RCC 7860 (cell line): ENCODE measurements at places on chromosomes 5 and 9.

GRCh38 chr5:135743181-135743580, 91.3 kb upstream of the SLC25A48 start:
- DNase-seq, result no peak

- DNase-seq, result no peak
Observed at GRCh38 chr9:107336718-107337360, 53.8 kb downstream of the RAD23B start.

GRCh38 chr5:96537386-96537785, 104.3 kb upstream of the PCSK1 start:
- peak; percentile 57 for DNase-seq

DNA sequence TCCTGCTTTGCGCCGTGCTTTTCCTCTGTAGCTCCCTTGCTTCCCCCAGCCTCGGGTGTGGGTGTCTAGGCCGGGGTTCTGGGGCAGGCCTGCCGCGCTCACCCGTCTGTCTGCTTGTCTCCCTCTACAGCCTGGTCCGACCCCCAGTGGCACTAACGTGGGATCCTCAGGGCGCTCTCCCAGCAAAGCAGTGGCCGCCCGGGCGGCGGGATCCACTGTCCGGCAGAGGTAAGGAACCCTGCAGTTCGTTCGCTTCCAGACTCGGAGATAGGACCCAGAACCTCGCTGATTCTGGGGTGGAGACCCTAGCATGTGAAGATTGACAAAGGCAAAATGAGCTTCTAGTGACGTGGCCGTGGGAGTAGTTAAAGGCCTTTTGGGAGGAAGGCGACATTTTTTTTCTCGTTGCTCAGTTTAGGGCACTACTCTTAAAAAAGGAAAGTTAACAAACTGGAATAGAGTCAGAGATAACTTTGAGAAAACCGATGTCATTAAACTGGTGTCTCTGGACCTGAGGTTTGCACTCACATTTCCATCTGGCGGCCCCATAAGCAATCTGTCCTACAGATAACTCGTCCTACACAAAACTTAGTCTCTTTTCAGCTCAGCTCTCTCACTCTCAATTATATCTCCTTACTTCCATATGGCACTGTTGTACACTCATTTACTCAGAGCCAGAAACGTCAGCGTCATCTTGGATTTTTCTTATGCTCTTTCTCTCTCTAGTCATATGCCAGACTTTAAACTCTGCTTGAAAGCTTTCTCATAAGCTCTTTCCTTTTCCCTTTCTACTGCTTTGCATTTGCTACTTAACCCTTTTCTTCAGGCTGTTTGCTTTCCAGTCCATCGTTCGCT, 561 bp downstream of the SEC61B start:
- DNase-seq, result no peak

- no peak for DNase-seq
Observed at GRCh38 chr5:16736158-16736995, 119.6 kb upstream of the RETREG1 start.

GRCh38 chr9:14932641-14933040, 22.4 kb upstream of the FREM1 start:
- no peak for DNase-seq

- no peak for DNase-seq
Observed at GRCh38 chr5:54159153-54159892, 151.1 kb downstream of the ARL15 start.

DNA sequence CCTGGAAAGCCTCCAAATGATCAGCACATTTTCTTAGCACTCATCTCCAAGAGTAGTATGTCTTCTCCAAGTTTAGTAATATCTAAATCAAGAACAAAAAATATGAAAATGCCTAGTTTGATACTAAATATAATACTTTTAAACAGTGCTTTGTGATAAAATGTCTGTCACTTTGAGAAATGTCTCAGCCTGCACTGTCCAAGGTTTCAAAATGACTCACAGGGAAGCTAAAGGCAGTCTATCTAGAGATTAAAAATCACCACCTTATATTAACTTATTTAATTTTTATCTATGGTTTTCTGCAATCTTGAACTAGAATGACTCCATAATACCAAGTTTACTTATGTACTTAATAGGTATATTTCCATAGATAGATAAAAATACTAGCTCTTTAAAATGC, 633.0 kb upstream of the C9orf72 start:
- no peak for DNase-seq

GRCh38 chr9:137804908-137805630, 72.5 kb upstream of the CACNA1B start:
- DNase-seq, result no peak

DNA sequence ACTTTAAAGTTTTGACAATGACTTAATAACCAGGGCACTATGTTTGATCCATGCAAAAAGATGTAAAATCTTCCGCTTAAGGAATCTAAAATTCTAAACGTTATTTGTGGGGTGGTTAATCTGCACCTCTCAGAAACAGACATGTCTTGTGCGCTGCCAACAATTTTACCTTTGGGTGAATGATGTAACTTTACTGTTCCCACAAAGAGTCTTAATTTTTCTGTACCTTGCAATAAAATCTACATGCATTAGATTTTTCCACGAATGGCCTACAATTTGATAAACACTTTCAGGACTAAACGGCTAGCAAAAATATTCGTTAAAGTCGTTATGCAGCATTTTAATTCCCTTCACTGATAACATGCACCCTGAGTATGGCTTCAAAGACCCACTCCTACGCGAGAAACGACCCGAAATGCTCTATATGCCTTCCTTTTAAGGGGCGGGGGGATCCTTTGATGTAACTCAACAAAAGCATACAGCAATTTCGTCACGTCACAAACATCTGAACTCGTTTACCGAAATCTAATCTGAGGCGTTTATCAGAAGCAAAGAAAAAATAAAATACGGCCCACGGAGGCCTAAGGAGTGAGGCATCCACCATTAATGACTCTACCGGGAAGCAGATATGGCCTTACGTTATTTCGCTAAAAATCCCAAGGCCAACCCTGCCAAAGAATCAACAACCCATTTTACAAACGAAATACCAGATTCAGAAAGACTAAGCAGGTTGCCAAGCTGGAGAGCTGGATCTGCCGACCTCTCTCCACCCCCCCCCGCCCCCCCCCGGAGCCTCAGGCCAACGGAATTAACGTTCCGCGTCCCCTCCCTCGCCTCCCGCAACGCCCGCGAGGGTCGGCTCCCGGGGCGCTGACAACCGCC, 621 bp downstream of the AK6 start:
- no peak for DNase-seq

- DNase-seq, result no peak
Observed at GRCh38 chr5:82622711-82623514, 344.8 kb upstream of the RPS23 start.

- DNase-seq, result no peak
Observed at GRCh38 chr5:96245140-96246091, 187.6 kb downstream of the PCSK1 start.

DNA sequence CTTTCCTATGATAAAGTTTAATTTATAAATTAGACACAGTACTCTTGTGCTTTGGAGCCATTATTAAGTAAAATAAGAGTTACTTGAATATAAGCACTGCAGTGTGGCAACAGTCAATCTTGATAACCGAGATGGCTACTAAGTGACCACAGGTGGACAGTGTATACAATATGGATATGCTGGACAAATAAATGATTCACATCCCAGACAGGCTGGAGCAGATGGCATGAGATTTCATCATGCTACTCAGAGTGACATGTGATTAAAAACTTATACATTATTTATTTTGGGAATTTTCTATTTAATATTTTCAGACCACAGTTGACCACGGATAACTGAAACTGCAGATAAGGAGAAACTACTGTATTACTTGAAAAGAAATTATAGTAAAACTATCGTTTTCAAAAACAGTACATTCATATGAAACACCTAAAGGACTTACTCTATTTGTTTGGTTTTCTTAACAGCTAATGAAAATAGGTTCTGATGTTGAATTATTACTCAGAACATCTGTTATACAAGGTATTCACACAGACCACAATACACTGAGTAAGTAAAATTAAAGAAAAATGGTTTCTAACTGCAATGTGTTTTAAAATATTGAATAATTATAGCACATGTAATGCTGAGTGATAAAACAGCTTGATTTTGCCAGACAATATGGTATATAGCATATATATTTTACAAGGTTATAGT, 16.0 kb downstream of the LYRM7 start:
- DNase-seq, result no peak

GRCh38 chr5:123104607-123105006, 15.6 kb downstream of the PRDM6 start:
- DNase-seq, result no peak

GRCh38 chr5:157197086-157197485, 16.4 kb downstream of the ITK start:
- no peak for DNase-seq

GRCh38 chr9:115046824-115047223, 71.1 kb downstream of the TNC start:
- DNase-seq, result no peak

DNA sequence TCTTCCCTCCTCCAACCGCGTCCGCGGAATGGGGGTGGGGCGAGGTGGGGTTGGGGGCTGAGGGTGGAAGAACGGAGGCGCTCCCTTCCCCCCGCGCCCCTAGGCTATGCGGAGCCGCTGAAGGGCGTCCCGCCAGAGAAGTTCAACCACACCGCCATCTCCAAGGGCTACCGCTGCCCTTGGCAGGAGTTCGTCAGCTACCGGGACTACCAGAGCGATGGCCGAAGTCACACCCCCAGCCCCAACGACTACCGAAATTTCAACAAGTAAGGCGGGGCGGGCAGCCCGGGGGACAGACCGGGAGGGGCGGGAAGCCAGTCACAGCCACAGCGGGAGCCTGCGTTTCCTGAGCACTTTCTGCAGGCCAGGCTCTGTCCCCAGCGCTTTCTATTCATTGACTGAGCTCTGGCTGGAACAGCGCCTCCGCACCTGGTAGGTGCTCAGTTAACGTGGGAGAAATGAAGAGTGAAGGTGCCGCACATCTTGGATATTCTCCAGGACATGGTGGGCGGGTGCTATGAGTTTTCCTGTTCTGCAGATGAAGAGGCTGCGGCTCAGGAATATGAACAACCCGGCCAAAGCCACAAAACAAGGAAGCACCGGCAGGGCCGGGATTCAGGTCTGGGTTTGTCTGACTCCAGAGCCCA, 11.3 kb downstream of the MYOZ3 start:
- DNase-seq, result no peak

DNA sequence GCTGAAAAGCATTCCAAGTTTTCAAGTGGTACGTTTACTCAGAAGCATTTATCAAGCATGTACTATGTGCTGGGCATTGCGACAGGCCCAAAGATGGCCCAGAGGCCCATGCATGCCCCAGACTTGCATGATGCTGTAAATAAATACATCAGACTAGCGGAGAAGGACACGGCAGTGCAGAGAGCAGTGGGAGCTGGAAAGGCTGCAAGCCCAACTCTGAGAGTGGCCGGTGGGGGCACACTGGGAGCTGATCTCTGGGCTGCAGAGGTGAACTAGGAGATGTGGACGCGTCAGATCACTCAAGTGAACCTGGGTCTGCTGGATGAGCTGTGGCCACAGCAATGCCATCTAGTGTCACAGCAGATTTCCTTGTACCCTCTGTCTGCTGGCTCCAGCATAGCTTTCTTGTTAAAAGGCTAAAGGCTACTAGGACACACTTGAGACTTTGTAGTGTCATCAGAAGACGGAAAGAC, 246.9 kb downstream of the FANCC start:
- peak; percentile 21 for DNase-seq

- DNase-seq, result no peak
Observed at GRCh38 chr9:94905606-94906005, 179.1 kb downstream of the AOPEP start.

DNA sequence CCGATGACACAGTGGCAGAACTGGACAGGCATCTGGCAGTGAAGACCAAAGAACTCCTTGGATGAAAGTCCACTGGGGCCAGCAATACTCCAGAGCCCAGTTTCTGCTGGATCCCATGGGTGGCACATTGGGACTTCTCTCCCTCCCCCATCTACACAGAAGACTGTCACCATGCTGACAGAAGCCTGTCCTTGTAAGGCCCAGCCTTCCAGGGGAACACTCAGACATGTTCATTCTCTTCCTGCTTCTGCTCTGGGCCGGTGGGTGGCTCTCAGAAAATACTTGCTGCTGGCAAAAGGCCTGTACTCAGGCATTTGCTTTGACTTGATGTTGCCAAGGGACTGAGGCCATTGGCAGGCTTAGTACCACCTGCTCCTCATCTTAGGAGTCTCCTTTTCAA, 48.3 kb upstream of the PTGS1 start:
- DNase-seq, result no peak

- DNase-seq, result no peak
Observed at GRCh38 chr5:171162165-171162564, 146.9 kb upstream of the TLX3 start.

GRCh38 chr5:167786871-167787578, 504.4 kb upstream of the WWC1 start:
- no peak for DNase-seq

- no peak for DNase-seq
Observed at GRCh38 chr9:106486685-106487084, 376.3 kb upstream of the ZNF462 start.

DNA sequence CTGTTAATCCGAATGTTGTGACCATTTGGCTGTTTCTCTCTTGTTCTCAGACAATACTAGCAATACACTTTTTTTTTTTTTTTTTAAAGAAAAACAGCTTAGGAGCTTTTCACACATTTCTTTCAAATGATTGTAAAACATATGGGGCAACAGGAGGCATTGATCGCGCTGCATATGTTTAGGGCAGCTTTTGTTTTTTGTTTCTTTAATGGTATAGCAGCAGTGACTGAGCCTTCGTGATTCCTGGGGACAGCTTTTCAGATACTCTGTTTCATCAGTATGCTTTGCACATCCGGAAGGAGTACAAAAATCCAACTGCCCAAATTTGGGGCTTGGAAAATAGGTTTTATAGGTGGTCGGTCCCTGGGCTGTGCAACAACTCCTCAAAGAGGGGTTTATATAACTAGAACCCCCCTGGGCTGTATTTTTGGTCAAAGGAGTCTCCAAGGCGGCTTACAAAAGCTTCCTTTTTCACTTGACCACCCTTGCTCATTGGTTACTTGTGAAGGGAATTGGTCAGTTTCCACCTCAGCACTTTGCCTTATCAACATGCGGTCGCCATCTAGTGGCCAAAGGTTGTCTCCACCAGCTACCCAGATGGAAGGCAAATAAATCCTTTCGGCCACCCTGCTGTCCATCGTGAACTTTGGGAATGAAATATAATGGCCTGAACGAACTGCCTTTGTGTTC, 91.8 kb downstream of the PDE6A start:
- peak; percentile 47 for DNase-seq

DNA sequence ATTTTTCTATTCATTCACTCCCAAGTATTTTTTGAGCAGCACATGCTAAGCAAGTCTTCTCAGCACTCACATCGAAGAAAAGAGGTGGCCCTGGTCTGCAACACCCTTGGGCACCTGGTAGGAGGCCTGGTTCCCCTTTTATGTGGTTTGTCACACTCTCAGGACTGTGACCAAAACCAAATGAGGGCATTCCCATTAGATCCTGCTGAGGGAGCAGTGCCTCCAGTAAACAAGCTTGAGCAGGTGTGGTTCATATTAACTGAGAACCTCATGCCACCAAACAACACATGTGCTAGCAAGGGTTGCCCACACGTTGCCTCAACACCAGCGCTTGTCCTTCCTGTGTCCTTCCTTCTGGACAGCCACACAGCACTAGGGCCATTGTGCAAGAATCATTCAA, 26.9 kb upstream of the SYK start:
- no peak for DNase-seq

- DNase-seq, result no peak
Observed at GRCh38 chr9:135893104-135893503, 14.2 kb downstream of the CAMSAP1 start.

GRCh38 chr5:66337626-66338226, 193.6 kb downstream of the SREK1 start:
- no peak for DNase-seq

- DNase-seq, result no peak
Observed at GRCh38 chr9:35236692-35237091, 74.9 kb downstream of the UNC13B start.
